ENCODE measurements at places on chromosomes 2 and 18.

GRCh38 chr18:2857491-2858131 is 10.8 kb downstream of the EMILIN2 start:
- DNase-seq: peak; percentile 94

GRCh38 chr2:138744713-138745112 is 35.5 kb downstream of the NXPH2 start:
- no peak for DNase-seq

GRCh38 chr2:237324837-237325236 is 89.1 kb downstream of the COL6A3 start:
- peak; percentile 72 for DNase-seq

DNA sequence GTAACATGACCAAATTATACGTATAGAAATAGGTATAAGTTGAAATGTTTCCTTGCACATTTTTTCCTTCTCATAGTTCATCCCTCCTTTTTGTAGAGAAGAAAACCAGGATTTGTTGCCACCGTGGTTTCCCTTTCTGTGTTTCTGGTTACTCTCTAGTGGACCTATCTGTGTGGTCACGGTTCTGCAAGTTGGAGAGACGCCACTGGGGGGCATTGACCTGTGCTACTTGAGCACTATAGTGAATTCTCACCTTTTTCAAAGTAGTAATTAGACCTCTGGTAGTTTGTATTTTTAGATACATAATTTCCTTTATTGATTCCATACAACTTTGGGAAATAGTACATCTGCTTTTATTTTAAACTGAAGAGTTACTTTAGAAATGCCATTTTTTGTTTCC is 444.8 kb downstream of the PTPRM start:
- DNase-seq: no peak

- DNase-seq: no peak
Measured at GRCh38 chr2:8174641-8175257, 507.1 kb upstream of the ID2 start.

- DNase-seq: no peak
Measured at GRCh38 chr18:44638034-44638540, 42.6 kb upstream of the SETBP1 start.

GRCh38 chr2:27019931-27020855 is 12.6 kb upstream of the TMEM214 start:
- DNase-seq: peak; percentile 94

DNA sequence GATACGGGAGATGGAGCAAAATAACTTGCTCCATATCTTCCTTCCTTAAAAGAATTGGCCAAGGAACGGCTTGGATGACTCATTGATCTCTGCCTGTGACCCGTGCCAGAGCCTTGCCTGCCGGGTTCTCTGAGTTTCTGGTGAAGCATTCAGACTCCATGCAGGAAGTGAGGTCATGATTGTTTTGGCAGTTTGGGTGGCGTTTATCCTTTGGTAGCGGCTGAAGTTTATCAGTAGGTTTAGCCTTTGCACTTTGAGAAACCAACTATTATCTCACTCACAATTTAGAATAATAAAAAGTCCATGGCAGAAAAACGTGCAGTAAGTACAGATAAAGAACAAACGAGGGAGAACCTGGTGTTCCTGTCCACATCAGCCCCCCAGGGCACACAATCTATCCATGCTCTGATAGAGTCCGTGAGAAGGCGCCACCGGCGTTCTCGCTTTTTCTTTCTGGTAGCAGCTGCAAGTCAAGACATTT is 15.0 kb upstream of the CTAGE1 start:
- peak; percentile 85 for DNase-seq

- DNase-seq: no peak
Measured at GRCh38 chr2:14511541-14511940, 121.0 kb upstream of the LRATD1 start.

DNA sequence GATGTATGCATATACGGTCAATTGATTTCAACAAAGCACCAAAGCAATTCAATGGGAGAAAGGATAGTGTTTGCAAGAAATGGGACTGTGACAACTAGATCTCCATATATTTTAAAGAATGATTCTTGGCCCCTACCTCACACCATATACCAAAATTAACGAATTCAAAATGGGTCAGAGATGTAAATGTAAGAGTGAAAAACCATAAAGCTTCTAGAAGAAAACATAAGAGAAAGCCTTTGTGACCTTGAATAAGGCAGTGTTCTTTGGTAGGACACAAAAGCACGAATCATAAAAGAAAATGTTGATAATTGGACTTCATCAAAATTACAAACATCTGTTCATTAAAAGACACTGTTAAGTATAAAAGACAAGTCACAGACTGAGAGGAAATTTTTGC is 5.0 kb upstream of the PROC start:
- no peak for DNase-seq

GRCh38 chr2:210795506-210795905 is 239.1 kb downstream of the CPS1 start:
- DNase-seq: no peak

- DNase-seq: no peak
Measured at GRCh38 chr18:47817795-47818077, 112.7 kb downstream of the SMAD2 start.

GRCh38 chr2:227406177-227407031 is 18.7 kb upstream of the SCYGR1 start:
- DNase-seq: peak; percentile 96

GRCh38 chr18:47788621-47789020 is 141.8 kb downstream of the SMAD2 start:
- no peak for DNase-seq

GRCh38 chr18:79871481-79872091 is 73.8 kb downstream of the KCNG2 start:
- DNase-seq: no peak

DNA sequence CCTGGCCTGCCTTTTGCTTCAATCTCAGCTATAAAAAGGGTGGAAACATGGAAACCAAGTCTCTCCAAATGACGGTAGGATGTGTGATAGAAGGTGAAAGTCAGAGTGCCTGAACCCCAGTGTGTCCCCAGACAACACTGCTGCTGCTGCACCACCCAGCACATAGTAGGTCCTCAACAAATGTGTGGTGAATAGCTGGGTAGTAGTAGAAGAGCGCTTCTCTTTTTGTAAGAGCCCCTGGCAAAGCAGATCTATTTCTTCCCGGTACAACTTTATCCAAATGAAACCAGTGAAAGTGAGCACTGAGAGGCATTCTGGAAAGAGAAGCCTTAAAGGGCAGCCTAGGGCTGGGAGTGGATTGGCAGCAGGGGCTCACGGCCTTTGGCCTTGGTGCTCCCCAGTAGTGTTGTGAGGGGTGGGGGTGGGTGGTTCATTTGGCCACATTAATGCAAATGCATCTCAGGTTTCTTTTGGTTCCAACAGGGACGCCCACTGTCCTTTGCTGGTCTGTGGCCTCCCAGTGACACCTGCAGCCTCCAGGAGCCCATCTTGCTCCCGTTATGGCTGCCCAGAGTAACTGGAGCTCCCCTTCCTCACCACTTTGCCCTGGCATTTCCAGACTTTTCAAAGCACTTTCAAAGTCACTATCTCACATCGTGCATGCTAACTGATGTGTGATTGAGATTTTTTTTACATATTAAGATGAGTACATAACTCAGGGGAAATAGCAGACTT is 304.3 kb upstream of the EPAS1 start:
- DNase-seq: no peak

GRCh38 chr18:23502516-23503037 is 734 bp upstream of the RMC1 start:
- no peak for DNase-seq

- DNase-seq: no peak
Measured at GRCh38 chr2:214265991-214266489, 144.8 kb upstream of the VWC2L start.

GRCh38 chr2:3940661-3941060 is 237.3 kb downstream of the DCDC2C start:
- DNase-seq: no peak

- DNase-seq: no peak
Measured at GRCh38 chr2:226788064-226788463, 11.6 kb downstream of the IRS1 start.

- no peak for DNase-seq
Measured at GRCh38 chr18:38611036-38611964, 1045.7 kb upstream of the CELF4 start.

DNA sequence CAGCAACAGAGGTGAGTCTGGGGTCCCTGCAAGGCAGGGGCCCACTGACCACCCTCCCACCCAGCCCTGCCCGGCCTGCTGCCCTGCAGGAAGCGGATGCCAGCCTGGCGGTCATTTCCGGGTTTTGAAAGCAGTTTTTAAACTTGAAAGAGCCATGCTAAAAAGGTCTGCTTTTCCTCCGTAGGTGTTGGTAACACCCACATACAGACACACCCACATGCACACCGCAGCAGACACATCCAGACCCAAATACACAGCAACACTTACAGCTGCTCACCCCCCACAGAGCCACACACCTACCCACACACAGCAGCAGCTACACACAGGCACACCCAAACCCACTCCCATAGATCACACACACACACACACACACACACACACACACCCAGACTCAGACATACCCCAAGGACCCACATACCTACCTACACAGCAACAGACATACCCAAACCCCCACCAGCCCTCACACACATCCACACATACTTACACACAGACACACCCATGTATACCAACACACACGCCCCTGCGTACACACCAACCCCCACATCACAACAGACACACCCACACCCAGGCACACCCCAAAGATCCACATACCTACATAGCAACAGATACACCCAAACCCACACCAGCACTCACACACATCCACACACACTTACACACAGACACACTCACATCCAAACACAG is 7.6 kb downstream of the ZFP36L2 start:
- DNase-seq: peak; percentile 19

DNA sequence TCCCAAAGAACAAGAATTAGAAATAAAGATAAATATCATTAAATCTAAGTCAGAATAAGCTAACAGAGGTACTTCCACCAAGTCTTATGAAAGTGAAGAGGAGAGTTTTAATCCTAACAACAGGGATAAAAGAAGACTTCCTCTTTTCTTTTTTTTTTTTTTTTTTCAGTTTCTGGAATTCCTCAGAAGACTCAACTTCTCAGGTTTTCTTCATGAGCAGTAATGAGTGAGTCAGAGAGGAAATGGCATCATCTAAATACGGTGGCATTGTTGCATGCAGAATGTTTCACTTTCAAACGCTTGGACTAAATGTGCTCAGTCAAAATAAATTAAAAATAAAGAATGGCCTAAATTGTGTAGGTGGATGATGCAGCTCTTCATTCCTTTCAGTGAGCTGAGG is 45.6 kb upstream of the ARHGAP15 start:
- peak; percentile 83 for DNase-seq

DNA sequence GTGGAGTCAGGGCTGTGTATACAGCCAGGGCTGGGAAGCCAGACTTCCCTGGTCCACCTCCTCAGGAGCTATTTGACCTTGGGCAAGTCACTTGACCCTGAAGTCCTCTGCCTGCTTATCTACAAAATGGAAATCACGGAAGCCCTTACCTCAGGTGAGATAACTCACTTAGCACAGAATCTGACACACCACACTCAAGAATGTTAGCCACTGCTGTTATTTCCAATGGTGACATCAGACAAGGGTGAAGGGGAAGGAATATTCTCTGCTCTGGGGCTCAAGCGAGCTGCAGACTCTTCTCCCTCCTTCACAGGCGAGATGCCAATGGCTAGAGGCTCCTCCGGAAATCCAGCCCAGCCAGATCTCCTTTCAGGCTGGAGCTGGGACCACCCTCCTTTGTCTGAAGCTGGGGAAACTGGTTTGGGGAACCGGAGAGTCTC is 189.6 kb downstream of the HAUS1 start:
- no peak for DNase-seq

GRCh38 chr2:241801611-241802420 is 7.2 kb upstream of the NEU4 start:
- DNase-seq: no peak

DNA sequence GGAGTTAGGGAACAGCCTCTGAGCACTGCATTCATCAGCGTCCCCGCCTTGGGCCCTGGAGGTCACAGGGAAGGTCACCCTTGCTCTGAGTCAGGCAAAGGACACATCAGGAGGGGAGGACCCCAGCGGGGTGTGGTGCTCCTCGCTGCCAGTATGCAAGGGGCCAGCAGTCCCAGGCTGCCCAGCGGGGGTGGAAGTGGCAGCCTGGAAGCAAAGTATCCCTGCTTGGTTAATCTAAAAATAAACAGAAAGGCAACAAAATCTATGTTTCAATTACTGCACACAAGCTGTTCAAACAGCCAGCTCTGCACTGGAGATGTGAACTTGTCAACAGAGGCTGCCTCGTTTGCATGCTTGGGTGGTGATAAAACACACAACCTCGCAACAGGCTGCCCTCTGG is 164.1 kb downstream of the KLHL29 start:
- peak; percentile 72 for DNase-seq

- DNase-seq: peak; percentile 100
Measured at GRCh38 chr2:217434180-217434975, 568.4 kb downstream of the TNS1 start.

GRCh38 chr2:10977003-10977402 is 65.3 kb downstream of the KCNF1 start:
- no peak for DNase-seq

- no peak for DNase-seq
Measured at GRCh38 chr2:32479993-32480392, 123.2 kb downstream of the BIRC6 start.

GRCh38 chr2:16314691-16315457 is 350.8 kb downstream of the CYRIA start:
- DNase-seq: no peak

DNA sequence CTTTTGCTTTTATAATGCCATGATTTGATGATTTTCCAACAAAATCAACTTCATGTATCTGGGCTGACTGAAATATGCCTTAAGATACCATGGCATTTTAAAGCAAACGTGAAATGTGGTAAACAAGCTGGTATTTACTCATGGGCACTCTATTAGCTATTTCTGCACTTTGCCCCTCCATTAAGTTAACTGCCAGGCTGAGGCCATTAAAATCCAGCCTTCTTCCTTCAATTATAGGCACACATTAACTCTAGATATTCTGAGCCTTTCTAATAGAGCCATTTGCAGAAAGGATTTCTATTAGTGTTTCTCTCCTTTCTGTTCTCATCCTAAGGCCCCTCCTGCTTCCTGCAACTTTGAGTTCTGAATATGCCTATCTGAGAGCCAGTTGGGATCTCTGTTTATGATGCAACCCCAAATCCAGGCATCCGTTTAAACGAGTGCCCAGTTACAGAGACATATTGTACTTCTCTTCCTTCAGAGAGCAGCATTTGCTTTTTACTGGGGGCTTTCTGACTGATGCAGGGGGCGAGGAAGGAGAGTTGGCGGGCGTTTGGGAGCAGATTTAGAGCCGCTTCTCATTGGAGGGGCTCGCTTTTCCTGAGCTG is 1.6 kb upstream of the KCNJ3 start:
- DNase-seq: no peak

GRCh38 chr2:33216508-33217182 is 259.8 kb upstream of the RASGRP3 start:
- peak; percentile 63 for DNase-seq

DNA sequence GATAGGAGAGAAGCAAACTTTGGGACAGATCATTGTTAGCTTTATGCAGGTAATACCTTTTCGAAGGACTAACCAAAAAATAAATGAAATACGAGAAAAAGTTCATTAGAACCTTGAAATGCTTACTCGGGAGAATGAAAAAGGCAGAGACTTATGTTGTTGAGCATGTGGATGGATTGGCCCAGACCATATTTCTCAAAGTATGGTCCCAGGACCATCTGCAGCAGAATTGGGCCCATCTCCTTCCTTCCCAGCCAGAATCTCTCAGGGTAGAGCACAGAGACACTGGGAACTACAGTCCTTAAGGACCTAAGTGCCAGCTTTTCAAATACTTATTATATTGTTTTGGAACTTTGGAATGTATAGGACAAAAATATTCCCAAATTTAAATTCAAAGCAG is 50.8 kb downstream of the KCTD18 start:
- no peak for DNase-seq

GRCh38 chr2:128217671-128218070 is 101.0 kb downstream of the HS6ST1 start:
- DNase-seq: no peak

Data from choroid plexus epithelial cell (primary cell).